ENCODE measurements at places on chromosomes 11 and 22.
A peak's percentile ranks its signal among the peaks of the same experiment; 100 is the strongest.

- no peak for DNase-seq
Observed at GRCh38 chr11:64915376-64915887, 1.6 kb downstream of the ATG2A start.

- no peak for DNase-seq
Observed at GRCh38 chr11:128375961-128376360, 211.4 kb downstream of the ETS1 start.

DNA sequence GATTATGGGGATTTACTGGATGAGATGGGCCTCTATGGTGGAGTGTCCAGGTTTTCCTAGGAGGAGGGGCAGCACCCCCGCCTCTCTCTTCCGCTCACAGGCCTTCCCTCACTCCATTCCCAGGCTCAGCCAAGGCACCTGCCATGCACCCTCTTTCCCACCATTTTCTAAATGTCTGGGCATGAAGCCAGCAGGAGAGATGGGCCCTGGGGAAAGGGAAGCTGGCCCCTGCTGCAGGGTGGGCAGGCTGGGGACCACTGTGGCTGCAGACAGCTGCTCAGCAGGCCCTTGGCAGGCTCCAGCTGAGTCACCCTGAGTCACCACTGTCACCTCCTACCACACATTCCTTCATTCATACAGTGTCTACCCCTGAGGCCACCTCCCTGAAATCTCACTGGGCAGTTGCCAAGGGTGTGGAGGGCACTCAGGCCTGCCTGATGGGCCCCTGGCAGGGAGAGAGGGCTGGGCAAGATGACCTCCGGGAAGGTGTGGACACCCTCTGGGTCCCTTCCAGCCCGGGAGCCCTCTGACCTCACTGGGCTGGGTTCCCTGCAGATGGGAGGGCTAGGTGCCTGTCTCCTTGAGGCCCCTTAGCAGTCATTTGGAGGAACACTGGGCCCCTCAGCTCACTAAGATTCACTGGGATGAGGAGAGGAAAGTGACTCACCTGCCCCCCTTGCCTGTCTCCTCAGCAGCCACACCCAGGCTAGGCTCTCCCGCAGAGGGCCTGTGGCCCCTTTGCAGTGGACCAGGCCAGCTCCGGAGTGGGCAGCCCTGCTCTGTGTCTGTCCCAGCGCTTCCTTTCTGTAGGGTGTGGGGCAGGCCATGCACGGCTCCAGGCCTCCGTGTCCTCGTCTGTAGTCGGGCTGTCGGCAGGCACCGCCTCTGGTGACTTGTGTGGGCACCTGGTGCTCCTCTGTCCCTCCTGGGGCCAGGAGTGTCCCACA is 7.8 kb downstream of the MYEOV start:
- DNase-seq = peak; percentile 63

- no peak for DNase-seq
Observed at GRCh38 chr11:8858808-8859207, 52.2 kb upstream of the AKIP1 start.

DNA sequence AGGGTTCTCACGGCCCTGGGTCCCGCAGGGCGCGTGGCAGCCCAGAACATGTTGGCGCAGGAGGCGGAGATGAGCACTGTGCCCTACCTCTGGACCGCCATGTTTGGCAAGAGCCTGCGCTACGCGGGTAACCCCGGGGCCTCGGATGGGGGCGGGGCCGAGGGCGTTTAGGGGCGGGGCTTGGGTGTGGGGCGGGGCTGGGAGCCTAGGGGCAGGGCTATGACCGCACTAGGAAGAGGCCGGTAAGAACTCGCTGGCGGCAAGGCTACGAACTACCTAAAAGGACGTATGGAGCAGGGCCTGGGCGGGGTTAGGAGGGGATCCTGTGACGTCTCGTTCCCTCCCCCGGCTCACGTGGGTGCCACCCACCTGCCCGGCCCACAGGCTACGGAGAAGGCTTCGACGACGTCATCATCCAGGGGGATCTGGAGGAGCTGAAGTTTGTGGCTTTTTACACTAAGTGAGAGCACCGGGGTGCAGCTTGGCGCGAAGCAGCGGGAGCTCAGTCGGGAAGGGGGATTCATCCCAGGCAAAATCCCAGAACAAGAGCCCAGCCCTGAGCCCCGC is 2.8 kb upstream of the LZTR1 start:
- DNase-seq = peak; percentile 86

GRCh38 chr11:130457623-130458409 is 9.4 kb downstream of the ADAMTS15 start:
- DNase-seq = no peak

Data from fibroblast of pulmonary artery (primary cell).